Cortex of kidney (tissue), 1 donor: ENCODE measurements at places on chromosomes 2 and 18.

GRCh38 chr2:19580264-19580663, 221.8 kb upstream of the OSR1 start:
- DNase-seq, result no peak

DNA sequence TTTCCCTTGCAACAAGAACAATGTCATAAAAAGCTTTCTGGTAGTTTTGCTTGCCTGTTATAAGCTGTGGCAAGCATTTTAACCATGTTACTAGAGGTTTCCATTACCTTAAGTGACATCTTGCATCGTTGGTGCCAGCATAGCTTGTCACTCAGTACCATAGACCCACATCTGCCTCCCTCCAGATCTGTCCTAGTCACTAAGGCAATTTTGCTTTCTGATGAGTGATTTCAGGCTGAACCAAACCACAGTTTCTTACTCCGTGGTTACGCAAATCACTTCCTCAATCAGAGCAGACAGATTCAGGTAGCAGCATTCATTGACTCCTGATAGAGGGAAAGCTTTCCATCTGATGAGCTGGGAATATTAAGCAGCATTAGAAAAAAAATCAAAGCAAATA, 1057.5 kb upstream of the FAM98A start:
- no peak for DNase-seq

- DNase-seq, result no peak
These were observed 55.0 kb downstream of the PMAIP1 start for GRCh38 chr18:59954755-59955156.

DNA sequence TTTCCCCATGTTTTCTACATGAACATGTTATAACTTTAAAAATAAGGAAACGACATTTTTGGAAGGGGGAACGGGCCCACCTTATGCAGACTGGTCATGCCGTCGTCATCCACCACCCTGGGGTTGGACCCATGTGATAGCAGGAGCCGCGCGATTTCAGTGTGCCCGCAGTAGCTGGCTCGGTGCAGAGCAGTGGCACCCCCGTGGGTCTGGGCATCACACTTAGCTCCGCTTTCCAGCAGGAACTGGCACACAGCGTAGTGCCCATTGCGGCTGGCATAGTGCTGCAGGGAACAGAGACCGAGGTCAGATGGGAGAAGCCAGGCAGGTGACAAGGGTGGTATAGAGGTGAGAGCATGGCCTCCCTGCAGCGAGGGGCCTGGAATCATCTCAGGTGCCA, 4.5 kb downstream of the ANKRD39 start:
- no peak for DNase-seq

DNA sequence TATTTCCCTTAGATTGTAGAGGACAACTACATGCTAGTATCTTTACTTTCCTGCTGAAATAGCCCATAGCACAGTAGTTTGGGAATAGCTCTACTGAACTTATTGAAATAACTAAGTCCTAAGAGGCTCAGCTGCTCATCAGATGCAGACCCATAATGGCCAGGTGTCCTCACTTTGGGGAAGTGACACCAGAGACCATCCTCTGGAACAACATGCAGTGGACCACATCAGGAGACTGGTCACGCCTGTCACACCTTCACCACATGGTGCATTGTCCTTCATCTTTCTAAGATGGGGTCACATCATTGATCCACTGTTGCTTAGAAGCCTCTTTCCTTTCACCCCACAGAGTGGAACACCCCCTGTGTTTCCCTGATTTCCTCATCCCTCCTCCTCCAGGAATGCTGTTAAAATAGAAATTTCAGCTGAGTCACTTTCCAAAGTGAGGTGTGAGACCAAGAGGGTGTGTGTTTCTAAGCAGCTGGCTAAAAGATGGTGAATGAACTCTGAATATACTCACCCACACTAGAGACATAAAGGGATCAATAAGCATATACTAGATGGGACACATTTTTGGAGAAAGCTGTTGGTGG, 215.2 kb upstream of the LRRTM1 start:
- DNase-seq, result no peak

GRCh38 chr18:54134053-54134452, 90.4 kb downstream of the MBD2 start:
- DNase-seq, result no peak

GRCh38 chr2:71923887-71924533, 223.7 kb downstream of the CYP26B1 start:
- DNase-seq, result no peak

DNA sequence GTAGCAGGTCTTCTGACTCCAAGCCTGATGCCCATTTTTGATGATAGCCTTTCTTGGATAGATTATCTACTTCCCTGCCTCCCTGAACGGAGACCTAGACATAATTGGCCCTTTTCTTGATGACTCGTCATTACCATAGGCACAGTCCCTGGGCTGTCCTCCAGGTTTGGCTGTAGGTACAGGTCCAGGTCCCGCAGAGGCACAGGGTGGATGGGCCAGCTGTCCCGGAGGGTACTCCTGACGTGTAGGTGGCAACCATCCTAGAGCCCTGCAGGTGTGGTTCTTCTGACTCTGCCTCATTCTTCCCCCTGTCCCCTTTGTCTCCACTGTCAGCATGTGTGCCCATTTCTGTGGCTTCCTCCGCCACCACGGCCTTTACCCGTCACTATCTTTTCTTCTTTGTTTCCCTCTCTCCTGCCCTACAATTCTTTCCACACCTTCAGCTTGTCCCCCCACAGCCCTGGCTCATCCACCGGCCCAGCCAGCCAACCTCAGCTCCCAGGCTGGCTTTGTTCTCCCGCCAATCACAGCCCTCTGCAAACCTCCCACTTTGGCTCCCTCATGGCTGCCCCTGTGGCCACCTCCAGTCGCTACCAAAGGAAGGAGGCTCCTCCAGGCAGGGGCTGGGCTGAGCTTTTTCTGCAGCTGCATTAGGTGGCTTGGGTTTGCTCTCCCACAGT, 102.8 kb downstream of the SMAD7 start:
- DNase-seq, result no peak

- no peak for DNase-seq
These were observed 276.1 kb upstream of the NCKAP5 start for GRCh38 chr2:133844214-133844892.

DNA sequence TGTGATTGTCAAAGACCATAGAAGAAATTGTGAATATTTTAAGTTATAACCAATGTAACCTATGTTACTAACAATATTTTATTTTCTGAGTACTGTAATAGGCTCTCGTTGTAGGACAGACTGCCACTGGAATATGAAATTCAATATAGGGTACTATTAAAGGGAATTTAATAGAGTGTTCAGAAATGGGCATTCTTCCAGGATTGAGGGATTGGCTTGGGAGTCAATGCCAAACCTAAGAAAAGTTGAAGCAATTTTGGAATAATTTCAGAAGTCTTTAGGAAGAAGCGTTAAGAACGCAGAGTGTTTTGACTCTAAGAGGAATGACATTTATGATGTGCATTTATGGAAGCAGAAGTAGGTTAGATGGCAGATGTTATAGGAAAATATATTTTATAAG, 79.0 kb downstream of the ACVR2A start:
- DNase-seq, result no peak

DNA sequence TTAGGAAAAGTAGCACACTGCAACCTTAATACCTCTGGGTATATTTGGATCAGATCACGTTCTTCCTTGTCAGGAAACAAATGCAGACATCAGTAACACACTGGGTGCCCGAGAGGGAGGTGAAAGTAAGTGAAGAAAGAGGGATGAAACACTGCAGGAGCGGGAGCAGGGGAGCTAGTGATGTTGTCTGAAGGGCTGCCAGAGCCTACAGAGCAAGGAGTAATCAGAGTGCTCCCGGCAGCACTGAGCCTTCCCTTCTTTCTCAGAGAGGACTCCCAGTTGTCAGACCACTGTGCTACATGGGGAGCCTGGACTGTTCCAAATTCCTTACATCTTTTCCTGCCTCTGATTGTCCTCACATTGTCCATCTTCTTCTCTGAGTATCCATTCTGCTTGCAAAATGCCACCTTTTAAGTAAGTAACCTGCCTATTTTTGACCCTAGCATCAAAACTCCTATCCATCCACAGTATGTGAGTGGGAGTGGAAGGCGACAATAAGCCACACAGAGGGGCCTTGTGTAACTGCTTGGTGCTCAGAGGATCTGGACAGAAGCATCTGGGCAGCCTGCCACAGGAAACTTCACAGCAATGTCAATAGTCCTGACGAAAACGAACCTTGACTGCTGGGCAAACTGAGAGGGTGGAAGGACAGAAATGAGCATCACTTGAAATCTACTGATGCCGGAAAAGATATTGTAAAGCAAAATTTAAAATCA, 10.8 kb upstream of the NAB1 start:
- DNase-seq, result no peak

DNA sequence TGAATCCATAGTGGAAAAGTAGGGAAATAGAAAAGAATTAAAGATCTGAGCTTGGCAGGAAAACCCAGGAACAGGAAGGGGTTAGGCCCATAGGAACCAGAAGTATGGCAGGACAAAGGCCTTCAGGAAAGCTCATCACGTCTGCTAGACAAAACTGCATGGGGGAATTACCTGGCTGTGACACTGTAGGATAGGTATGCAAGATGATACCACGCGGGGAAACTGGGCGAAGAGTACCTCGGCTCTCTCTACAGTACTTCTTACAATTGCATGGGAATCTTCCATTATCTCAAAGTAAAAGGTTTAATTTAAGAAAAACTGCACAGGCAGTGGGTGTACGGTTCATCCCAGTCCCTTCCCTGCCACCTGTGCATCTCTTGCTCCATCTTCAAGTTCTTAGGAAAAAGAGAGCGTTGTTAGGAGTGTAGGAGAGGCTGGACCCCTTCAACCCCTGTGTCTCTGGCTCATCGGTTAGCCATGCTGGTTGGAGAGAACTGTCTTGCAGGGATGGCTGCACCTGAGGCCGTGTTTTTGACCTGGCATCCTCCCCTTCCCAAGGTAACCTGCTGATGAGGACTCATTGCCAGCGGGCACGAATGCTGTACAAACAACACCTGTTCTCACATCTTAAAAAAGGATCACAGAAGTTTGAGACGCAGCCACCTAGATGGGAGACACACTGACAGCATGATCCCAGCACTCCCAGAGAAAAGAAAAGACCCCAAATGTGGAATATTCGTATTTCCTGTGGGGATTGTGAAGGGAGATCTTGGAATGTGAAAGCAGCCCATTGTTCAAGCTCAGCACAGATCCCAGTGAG, 120.5 kb upstream of the COPS8 start:
- no peak for DNase-seq

GRCh38 chr18:37419315-37419714, 146.3 kb downstream of the CELF4 start:
- no peak for DNase-seq

- no peak for DNase-seq
These were observed 1.4 kb downstream of the MCM6 start for GRCh38 chr2:135874777-135875365.

- no peak for DNase-seq
These were observed 127.7 kb downstream of the RHBDD1 start for GRCh38 chr2:226963528-226963927.

- no peak for DNase-seq
These were observed 110.7 kb downstream of the INO80D start for GRCh38 chr2:205975082-205975949.

GRCh38 chr2:127196998-127197397, 23.1 kb downstream of the CYP27C1 start:
- DNase-seq, result no peak

- no peak for DNase-seq
These were observed 105.9 kb upstream of the STPG4 start for GRCh38 chr2:47260971-47261370.

DNA sequence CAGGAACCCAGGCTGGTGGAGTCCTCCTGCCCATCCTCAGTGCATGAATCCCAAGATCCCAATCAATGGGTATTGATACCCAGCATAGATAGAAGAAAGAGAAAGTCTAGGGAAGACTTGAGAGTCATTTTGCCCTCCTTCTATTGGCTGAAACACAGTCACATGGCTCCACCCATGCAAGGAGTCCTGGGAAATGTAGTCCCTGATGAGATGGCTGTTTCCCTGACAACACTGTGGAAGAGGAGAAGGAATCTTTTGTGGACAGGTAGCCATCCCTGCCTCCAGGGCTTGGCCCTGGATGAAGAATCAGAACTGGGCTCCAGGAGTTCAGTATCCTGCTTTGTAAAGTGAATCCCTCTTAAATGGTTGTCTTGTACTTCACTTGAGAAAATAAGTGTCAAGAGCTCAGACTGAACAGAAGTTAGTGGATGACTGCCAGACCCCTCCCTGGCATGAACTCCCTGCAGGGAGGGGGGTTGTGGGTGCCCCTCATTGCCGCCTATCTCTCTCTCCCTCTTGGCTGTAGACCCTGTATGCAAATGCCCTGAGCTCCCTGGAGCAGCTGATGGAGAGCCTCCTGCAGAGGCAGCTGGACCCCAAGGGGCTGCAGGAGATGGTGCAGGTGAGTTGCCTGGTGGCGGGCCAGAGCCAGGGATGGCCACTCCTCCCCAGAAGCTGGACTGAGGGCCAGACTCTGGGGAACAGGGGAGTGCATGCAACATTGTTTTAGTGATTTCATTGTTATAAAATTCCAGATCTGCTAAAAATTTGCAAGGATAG, 36.1 kb downstream of the MROH2A start:
- DNase-seq, result no peak

GRCh38 chr18:22674272-22674671, 256.6 kb upstream of the CTAGE1 start:
- DNase-seq, result no peak

GRCh38 chr2:72581560-72582181, 244.2 kb downstream of the EXOC6B start:
- no peak for DNase-seq

GRCh38 chr2:45888167-45888566, 236.7 kb downstream of the PRKCE start:
- DNase-seq, result no peak

GRCh38 chr2:71558300-71559051, 105.1 kb downstream of the DYSF start:
- no peak for DNase-seq

DNA sequence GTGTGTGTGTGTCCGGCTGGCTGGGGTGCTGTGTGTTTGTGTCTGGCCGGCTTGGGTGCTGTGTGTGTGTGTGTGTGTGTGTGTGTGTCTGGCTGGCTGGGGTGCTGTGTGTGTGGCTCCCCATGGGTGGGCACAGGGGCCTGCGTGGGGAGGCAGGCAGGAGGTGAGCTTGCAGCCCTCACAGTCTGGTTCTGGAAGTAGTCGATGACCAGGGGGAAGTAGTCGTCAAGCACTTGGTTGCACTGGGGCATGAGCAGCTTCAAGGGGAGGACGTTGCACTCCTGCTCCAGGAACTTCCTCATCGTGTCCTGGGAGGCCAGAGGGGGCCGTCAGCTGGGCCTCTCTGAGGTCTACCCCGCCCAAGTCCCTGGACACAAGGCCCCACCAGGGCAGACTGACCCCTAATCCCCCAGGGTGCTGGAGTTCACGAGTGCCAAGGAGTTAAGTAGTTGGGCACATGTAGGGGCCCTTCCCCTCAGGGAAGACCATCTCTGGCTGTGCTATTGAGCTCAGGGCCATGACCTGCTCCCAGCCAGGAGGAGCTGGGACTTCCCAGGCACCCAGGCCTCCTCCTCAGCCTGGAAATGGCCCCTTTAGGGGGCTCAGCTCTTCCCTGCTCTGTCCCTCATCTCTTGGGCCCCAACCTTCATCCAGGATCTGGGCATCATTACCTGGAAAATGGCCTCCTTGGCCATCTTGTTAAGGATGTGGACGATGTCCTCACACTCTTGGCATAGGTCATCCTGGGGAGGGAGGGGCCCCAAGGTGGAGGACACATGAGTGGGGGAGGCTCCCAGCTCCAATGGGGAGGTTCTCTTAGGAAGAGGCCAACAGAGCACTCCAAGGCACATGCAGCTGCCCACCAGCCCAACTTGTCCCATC, 1.3 kb downstream of the SFTPB start:
- no peak for DNase-seq

- no peak for DNase-seq
These were observed 460.3 kb downstream of the MEIS1 start for GRCh38 chr2:66895206-66895605.

- DNase-seq, result no peak
These were observed 118.7 kb upstream of the KCTD1 start for GRCh38 chr18:26667046-26667445.
